ENCODE measurements at places on chromosomes 4 and X.

- DNase-seq: no peak
Measured at GRCh38 chr4:182893474-182894080, 23.6 kb downstream of the DCTD start.

- DNase-seq: no peak
Measured at GRCh38 chr4:79682801-79683530, 274.9 kb upstream of the GK2 start.

- no peak for DNase-seq
Measured at GRCh38 chrX:41005445-41005992, 79.7 kb upstream of the USP9X start.

DNA sequence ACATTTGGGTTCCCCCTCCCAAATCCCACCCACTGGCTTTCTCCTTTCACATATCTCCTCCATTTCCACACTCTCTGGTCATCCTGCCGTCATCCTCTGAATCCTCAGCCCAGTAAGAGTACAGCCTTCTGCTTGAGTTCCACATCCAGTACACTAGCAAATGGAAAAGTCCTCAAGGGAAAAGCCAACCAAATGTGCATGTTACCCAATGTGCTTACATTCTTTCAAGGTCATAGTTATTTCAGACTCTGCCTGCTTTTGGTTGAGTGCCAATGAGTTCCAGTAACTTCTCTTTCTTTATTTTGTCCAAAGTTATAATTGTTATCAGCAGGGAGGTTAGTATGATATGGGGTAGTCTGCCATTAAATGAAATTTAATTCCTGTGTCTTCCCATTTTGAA is 78.1 kb downstream of the SRPX start:
- DNase-seq: no peak

DNA sequence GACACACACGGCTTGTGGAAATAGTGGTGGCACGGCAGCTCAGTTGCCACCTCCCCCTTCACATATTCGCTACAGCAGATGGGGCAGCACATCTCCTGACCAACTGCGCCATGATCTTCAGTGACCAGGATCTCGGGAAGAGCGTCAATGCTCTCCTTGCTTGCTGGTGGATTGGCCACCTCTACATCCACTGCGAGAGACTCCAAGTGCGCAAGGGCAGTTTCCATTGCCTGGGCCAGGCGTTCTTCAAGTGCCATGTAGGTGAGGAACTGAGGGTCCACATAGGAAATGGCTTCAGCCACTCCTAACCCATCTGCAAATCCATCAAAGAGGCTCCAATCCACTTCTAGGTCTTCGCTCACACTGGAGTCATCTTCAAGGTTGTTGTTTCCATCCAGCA is 3.9 kb downstream of the PJA1 start:
- DNase-seq: no peak

- no peak for DNase-seq
Measured at GRCh38 chr4:19748519-19749479, 502.9 kb upstream of the SLIT2 start.

GRCh38 chr4:34046580-34046979 is 2197.7 kb downstream of the ARAP2 start:
- DNase-seq: no peak

DNA sequence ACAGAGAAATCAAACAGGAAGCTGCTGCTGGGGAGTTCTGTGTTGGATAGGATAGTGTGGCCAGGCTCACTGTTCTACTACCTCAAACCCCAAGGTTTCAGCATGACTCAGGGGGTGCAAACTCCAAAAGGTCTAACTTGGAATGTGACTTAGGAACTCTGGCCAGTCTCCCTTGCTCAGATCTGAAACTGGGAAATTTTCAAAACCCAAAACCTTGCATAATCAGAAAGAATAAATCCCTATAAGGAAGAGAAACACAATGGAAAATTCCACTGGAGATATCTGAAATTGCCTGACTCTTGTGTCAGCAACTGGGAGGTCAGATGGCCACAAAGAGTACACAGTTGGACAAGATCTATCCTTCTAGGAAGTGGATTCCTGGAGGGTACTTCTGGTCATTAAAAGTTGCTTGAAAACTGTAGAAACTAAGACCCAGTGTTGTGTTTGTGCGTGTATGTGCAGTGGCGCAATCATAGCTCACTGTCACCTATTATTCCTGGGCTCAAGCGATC is 58.0 kb downstream of the PPEF2 start:
- DNase-seq: no peak

GRCh38 chr4:88054229-88054628 is 46.8 kb downstream of the PKD2 start:
- DNase-seq: no peak

DNA sequence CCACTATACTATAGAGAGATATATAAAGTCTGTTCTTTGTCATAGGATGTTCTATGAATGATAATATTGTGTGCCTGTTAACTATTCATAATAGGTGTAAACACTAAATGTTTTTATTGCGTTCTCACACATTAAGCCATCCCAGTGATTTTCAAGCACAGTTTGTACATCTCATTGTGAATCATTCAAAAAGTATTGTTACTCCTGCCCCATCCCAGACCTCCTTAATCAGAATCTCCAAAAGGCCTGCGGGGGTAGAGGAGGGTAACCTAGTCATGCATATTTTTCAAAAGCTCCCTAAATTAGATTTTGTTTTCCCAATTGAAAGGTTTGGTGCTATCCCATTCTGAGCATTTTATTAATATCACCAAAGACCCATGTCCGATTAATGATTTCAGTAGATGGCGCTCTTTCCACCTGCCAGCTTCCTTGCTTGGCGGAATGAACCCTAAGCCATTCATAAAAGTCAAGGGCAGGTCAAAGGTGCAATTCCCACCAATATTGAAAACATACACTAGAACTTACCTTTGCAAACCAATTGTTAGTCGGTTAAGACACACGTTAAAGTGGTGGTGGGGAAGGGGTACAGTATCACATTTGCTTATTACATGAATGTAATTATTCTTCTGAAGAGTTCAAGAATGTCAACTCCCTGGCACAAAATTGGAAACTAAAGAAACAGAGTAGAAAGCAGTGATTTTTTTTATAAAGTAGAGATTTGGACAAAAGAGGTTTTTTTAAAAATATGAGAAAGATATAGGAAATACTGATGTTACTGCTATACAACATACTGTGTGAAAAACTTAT is 5.8 kb upstream of the TET2 start:
- DNase-seq: peak; percentile 10

DNA sequence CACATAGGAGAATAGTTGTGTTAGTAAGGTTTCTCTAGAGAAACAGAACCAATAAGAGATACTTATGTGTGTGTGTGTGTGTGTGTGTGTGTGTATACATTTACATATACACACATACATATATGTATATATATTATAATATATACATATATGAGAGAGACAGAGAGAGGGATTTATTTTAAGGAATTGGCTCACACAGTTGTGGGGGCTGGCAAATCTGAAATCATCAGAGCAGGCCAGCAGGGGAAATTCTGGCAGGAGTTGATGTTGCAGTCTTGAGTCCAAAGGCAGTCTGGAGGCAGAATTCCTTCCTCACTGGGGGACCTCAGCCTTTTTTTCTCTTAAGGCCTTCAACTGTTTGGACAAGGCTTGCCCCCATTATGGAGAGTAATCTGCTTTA is 38.6 kb upstream of the NHS start:
- no peak for DNase-seq

GRCh38 chr4:107060388-107060787 is 24.3 kb upstream of the DKK2 start:
- no peak for DNase-seq

GRCh38 chr4:151315212-151315886 is 10.1 kb downstream of the SH3D19 start:
- no peak for DNase-seq

DNA sequence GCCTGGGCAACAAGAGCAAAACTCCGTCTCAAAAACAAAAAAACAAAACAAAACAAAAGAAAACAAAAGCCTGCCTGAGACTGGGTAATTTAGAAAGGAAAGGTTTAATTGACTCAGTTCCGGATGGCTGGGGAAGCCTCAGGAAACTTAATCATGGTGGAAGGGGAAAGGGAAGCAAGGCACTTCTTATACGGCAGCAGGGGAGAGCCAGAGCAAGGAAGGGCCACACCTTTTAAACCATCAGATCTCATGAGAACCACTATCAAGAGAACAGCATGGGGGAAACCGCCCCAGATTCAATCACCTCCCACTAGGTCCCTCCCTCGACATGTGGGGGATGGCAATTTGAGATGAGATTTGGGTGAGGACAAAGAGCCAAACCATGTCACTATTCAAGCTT is 122.2 kb downstream of the UBE2K start:
- DNase-seq: no peak

DNA sequence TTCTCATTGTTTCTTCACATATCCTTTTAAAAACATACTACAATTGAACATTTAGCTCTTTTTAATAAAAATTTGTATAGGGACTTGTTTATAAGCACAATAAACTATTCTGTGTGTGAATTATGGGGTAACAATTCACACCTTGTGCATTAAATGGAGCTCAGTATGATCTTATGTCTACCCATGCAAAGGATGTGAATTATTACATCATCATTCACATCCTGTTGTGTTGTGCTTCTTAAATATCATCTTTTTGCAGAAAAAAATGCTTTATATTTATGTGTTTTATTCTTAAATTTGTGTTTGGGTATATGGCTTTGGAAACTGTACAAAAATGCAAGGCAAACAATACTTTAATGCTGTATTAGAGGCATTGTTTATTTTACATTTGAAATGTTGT is 96.7 kb upstream of the PABPC4L start:
- DNase-seq: no peak

- no peak for DNase-seq
Measured at GRCh38 chr4:95742872-95743271, 97.0 kb upstream of the PDHA2 start.

DNA sequence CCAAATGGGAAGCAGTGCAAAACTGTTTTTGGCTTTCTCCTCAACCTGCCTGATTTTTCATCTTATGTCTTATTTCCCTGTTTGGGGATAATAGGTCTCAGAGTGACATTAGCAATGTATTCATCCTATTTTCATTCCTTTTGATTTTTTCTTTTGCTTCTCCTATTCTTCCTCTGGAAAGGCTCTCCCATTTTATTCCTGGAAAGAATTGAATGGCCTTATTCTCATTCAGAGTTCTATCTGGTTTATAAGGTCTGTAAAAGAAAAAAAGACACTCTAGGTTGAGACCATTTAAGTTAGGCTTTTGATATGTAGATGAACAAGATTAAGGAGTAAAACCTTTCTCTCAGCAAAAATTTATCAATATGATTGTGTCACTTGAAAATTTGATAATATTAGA is 27.8 kb upstream of the ALB start:
- DNase-seq: no peak

DNA sequence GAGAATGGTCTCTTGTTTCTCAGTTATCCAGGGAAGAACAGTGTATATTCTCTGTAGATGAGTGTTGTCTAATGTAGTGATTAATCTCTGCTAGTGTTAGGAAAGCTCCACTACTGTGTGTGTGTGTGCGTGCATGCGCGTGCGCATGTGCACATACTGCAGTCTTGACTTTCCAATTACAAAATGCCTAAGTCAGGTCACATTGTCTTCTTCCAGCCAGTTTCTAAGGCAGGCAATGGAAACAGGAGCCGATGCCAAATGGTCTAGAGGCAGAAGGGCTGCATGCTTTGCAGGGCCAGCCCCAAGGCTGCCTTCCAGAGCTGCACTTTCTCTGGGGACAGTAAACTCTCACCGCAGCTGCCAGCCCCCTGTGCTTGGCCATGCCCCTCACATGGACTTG is 30.5 kb upstream of the NAP1L5 start:
- DNase-seq: no peak

GRCh38 chrX:76127341-76127740 is 45.5 kb upstream of the PBDC1 start:
- DNase-seq: no peak

GRCh38 chr4:37603711-37604110 is 82.5 kb downstream of the RELL1 start:
- DNase-seq: no peak

- DNase-seq: no peak
Measured at GRCh38 chrX:132444936-132445335, 43.9 kb downstream of the MBNL3 start.

- no peak for DNase-seq
Measured at GRCh38 chr4:121510341-121510874, 129.6 kb upstream of the QRFPR start.

DNA sequence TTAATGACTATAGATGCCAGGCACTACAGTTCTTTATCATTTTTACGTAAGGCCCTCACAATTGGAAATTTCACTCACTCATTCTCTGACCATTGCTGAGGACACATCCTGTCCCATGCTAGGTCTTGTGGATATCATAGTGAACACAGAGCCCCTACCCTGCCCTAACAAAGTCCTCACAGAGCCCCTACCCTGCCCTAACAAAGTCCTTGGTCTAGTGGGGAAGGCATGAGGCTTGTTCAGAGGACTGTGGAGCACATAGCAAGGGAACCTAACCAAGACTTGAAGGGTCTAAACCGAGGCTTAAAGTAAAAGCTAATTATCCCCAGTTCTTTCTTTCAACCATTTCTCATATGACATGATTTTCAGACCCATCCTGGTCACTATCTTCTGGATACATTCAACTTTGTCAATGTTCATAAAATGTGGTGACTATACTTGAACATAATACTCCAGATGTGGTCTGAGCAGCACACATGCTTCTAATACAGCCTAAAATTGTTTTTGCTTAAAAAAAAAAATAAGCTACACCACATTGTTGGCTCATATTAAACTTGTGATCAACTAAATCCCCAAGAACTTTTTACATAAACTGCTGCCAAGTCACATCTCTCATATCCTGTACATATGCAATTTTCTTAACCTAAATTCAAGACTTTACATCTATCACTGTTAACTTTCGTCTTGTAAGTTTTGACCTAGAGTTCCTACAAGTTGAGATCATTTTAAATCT is 77.0 kb downstream of the GPC3 start:
- no peak for DNase-seq

DNA sequence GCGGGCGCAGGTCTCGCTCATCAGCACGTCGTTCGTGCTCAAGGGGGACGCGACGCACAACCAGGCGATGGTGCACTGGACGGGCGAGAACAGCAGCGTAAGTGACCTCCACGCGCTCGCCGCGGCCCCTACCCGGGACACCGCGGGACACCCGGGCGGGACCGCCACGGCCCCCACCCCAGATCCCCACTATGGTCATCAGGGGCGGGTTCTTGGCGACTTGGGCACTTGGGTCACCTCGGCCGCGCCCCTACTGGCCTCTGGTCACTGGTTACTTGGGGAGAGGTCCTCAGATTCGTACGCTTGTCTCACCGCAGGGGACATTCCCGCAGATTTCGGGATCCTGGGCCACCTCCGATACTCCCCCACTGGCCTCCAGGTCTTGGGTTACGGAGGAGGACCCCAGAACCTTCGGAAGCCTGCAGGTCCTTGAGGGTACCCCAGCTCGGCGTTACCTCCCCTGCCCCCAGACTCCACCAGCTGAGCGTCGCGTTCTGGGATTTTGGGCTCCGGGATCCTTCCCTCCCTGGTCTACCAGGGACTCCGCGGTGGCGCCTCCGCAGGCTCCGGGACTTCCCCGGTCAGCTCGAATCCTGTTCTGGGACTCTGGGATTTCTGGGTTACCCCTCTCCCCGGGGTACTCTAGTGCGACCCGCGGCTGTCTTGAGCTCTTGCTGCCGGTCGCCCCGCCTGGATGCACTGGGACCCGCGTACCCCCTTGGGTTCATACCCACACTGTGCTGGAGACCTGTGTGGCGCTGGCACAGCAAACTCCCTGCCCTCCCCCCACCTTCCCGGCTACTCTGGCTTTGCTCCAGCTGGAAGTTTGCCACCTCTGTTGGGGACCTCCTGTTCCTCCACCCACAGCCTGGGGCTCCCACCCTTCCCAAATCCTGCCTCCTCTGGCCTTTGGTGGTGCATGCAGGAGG is 956 bp downstream of the SORCS2 start:
- DNase-seq: no peak

Data from stimulated activated CD4-positive, alpha-beta T cell treated with anti-CD3 and anti-CD28 coated beads, Interleukin-2, amount 100 ng/mL, for 24 hours (primary cell).